Activated CD8-positive, alpha-beta memory T cell treated with anti-CD3 and anti-CD28 coated beads for 1 hour (primary cell): ENCODE measurements at places on chromosomes 6 and 20.

GRCh38 chr6:122285292-122285913, 114.0 kb upstream of the HSF2 start:
- no peak for DNase-seq

DNA sequence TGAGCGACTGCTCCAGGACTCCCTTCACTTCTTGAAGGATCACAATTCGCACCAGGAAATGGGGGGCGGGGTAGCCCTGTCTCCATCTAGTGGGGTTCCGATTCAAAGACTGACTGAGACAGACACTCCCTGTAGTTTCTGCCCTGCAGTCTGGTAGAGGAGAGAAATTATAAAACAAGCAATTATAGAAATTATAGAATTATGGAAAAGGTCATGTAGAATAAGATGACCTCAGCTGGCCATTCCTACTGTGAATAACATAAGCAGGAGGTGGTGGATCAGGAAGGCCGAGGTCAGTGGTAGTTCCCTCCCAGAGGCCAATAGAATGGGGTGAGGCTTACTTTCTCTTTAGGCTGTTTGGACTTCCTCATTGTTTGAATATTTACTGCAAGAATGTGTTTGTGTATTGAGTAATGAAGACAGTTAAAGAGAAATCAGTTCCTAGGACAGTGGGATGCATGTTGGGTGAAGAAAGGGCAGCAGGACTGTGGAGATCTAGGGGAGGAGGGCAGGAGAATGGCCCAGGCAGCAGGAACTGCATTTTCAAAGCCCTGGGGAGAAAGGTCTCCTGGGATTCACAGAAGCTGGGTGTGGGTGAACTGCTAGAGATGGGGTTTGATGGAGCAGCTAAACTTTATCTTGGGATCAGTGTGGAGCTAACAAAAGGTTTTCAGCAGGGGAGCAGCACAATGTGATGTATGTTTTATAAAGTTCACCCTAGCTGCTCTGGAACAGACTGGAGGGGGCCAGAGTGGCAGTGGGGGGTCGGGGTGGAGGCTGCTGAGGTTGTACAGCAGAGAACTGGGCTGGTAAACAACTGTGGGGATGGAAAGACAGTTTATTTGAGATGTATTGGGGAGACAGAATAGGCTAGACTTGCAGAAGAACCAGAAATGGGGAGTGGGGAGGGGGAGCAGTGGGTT, 2.1 kb downstream of the ZNF341 start:
- no peak for DNase-seq

DNA sequence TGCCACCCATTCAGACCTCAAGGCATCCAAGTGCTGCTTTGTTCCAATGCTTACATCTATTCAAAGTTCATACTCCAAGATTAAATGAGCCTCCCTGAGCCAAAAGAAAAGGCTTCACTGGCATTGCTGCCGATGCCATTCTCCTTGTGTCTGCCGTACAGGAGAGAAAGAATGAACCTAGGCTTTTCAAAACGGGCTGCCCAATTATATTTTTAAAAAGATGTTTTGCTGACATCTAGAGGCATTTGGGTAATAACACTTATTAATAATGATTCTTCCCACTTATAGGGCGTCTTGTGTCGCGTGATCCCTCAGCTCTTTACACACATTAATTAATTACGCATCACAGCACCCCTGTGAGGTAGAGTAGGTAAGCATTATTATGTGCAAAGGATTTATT, 545.6 kb downstream of the PKHD1 start:
- DNase-seq: no peak

DNA sequence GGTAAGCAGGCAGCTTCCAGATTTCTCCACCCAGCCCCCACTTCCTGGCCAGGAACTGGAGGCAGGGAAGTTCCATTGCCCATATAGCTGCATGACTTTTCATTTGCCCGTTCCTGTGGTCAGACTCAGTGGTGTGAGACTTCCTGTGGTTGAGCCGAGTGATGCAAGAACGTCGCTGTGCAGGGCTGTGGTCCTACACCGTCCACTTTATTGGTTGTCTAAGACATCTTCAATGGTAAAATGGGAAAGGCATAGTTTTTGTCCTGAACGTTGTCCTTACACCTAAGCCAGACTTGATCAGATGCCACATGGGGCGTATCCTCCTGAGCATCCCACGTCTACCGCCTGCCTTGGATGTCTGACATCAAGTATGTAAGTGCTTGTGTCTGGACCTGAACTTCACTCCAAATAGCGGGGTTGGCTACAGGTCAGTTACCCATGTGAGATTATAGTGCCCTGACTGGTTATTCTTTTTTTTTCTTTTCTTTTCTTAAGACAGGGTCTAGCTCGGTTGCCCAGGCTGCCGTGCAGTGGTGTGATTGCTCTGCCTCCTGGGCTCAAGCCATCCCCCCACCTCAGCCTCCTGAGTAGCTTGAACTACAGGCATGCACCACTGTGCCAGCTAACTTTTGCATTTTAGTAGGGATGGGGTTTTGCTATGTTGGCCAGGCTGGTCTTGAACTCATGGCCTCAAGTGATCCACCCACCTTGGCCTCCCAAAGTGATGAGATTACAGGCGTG, 25.9 kb upstream of the GTSF1L start:
- no peak for DNase-seq

- no peak for DNase-seq
These were observed 17.9 kb downstream of the KCNB1 start for GRCh38 chr20:49464556-49464955.

- no peak for DNase-seq
These were observed 483.4 kb upstream of the FLRT3 start for GRCh38 chr20:14820771-14821170.

GRCh38 chr6:73363537-73363875, 1.0 kb downstream of the KHDC3L start:
- DNase-seq: no peak

- no peak for DNase-seq
These were observed 58.3 kb upstream of the IYD start for GRCh38 chr6:150310539-150310938.

GRCh38 chr6:17002123-17002522, 99.7 kb upstream of the STMND1 start:
- no peak for DNase-seq

- DNase-seq: no peak
These were observed 8.0 kb upstream of the CRISP2 start for GRCh38 chr6:49721297-49721696.

DNA sequence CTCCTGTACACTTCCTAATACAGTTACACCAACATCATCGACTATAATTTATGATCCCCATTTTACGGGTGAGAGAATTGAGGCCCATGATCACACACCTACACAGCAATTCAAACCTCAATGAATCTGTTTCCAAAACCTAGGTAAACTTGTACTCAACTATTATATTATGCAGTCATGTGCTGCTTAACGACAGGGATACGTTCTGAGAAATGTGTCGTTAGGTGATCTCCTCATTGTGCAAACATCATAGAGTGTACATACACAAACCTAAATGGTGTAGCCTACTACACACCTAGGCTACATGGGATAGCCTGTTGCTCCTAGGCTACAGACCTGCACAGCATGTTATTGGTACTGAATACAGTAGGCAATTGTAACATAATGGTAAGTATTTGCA, 385.6 kb downstream of the ARHGAP18 start:
- DNase-seq: no peak

DNA sequence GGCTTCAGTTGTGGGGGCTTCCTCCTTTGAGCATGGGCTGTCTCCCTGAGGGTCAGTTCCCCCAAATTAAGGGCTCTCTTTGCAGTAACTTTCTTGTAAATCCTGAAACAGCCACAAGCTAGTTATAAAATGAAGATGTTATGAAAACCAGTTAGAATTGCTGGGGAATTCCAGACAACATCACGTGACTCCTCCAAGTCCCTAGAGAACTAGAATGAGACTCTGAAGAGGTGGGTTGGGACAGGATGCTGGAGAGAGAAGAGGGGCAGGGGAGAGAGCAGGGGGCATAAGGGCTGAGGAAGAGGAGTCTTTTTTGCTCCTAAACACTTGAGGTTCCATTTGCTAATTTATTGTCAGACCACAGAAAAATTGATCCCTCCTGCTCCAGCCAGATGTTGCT, 380.3 kb downstream of the DHX35 start:
- DNase-seq: no peak
